ENCODE measurements at places on chromosomes 3 and 15.

- DNase-seq, result no peak
Measured at GRCh38 chr3:140296796-140297352, 361.9 kb downstream of the CLSTN2 start.

DNA sequence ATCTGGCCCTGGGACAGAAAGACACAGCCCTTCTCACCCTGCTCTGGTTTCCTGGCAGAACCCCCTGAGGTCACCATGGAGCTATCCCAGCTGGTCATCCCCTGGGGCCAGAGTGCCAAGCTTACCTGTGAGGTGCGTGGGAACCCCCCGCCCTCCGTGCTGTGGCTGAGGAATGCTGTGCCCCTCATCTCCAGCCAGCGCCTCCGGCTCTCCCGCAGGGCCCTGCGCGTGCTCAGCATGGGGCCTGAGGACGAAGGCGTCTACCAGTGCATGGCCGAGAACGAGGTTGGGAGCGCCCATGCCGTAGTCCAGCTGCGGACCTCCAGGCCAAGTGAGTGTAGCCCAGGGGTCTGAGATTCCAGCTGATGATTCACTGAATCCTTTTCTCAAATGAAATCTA lies 61.7 kb downstream of the BOC start:
- no peak for DNase-seq

DNA sequence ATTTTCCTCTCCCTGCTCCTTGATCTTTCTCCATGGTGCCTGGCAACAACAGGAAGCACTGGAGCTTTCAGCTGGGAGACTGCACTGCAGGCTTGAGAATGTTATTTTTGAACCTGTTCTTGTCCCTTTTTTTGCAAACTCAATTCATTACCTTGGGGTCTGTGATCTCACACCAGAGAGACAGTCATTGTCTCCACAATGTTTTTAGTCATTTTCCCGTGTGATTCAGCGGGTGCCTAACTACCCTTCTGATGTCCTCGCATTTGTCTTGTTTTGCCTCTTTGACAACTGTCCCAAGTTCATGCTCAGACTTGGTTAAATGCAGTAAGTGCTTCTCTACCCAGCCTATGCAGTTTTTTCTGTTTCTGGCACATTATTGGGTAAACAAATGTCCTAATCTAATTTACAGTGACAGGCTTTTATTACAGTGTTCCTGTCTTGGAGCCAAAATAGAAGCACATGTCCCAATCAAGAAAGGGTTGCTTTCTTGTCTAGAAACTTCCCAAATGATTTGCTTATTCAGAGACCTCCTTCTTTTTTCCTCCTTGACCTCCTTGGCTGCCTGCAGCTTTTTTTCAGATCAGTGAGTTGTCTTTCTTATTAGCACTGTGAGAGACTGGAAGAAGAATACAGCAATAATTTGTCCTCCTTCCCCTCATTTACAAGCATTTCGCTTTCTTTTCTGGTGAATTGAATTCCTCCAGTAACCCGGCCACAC lies 162.4 kb downstream of the NSUN3 start:
- DNase-seq, result no peak

DNA sequence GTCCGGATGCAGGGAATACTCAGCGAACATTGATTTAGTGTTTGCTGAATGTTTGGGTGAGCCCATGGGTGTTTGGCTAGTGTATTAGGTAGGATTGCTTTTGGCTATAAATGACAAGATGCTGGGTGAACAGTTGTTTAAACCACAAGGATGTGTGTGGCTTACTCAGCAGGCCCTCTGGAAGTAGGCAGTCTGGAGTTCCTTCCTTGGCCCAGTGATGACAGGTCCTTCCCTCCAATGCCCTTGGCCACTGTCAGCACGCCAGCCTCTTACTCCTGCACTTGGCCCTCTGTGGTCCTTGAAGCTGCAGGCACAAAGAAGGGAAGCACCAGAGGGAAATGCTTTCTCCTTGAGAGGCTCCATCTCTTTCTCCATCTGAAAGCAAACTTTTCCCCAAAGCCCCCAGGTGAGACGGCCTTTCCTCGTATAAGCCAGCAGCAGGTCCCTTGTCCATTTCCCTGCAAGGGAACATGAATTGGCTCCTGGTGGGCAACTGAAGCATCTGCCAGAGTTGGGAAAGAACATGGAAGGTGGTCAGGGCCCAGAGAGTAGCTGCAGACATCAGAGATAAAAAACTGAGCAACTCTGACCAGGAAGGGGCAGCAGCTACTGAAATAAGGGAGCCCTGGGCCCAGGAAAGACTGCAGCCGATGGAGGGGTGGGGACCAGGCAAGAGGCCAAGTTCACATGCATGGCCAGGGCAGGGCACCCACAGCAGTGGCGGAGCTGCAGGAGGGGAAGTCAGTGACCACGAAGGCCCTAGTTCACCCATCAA lies 105.0 kb downstream of the TPRA1 start:
- DNase-seq, result no peak

- DNase-seq, result no peak
Measured at GRCh38 chr3:178586076-178586475, 49.8 kb downstream of the KCNMB2 start.

Measured in trophoblast cell (in vitro differentiated cells and primary cell).